ENCODE measurements at places on chromosomes 3 and 15.

- DNase-seq = no peak
These were observed 162.1 kb upstream of the LRIG1 start for GRCh38 chr3:66662894-66663293.

- DNase-seq = no peak
These were observed 35.3 kb downstream of the EFHB start for GRCh38 chr3:19898721-19899120.

DNA sequence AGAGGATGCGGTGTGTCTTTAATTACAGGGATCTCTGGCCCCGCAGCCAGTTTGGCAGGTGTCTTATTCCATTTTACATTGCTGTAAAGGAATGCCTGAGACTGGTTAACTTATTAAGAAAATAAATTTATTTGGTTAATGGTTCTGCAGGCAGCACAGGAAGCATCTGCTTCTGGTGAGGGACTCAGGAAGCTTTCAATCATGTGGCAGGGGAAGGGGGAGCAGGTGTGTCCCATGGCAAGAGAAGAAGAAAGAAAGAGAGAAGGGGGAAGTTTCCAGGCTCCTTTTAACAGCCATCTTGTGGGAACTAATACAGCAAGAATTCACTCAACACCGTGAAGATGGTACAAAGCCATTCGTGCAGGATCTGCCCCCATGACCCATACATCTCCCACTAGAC lies 128.0 kb upstream of the CRBN start:
- no peak for DNase-seq

- DNase-seq = no peak
These were observed 44.7 kb downstream of the MYO1E start for GRCh38 chr15:59327942-59328341.

DNA sequence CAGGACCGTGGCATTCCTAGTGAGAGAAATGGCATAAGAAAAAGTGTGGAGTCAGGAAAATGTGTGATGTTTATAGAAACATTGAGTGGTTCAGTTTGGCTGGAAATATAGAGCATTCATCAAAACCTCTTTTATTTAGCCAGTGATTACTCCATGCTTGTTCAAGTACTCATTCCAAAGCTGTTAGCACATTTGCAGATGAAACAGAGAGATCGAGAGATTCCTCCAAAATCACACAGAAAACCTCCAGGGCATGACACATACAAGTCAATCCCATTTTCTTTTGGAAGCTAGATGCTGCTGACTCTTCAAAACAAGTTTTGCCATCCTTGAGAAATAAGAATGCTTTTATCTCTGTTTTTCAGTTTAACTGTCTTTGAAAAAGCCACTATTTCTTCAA lies 11.5 kb upstream of the MB21D2 start:
- DNase-seq = no peak

All from sciatic nerve (tissue), 2 donors.